ENCODE measurements at places on chromosomes 11 and 22.

- DNase-seq: no peak
Measured at GRCh38 chr11:91947215-91947820, 277.3 kb upstream of the FAT3 start.

- DNase-seq: no peak
Measured at GRCh38 chr11:12552692-12553091, 121.5 kb upstream of the TEAD1 start.

GRCh38 chr11:68546555-68546954 is 86.0 kb downstream of the PPP6R3 start:
- no peak for DNase-seq

DNA sequence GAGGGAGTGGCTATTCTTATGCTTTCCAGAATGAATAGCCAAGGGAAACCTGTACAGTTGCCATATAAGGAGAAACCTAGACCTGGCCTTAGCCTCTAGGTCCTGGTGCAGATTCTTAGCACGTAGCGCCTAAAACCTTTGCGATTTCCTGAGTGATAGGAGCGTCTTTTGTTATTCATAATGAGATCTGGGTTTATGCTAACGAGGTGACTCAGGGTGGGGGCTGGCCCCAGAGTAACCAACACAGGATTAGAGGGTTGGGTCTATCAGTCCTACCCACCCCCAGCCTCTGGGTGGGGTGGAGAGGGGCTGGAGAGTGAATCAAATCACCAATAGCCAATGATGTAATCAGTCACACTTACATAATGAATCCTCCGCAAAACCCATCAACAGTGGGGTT is 73.4 kb upstream of the PARVG start:
- DNase-seq: no peak

- DNase-seq: no peak
Measured at GRCh38 chr11:119641983-119642745, 86.8 kb downstream of the NECTIN1 start.

DNA sequence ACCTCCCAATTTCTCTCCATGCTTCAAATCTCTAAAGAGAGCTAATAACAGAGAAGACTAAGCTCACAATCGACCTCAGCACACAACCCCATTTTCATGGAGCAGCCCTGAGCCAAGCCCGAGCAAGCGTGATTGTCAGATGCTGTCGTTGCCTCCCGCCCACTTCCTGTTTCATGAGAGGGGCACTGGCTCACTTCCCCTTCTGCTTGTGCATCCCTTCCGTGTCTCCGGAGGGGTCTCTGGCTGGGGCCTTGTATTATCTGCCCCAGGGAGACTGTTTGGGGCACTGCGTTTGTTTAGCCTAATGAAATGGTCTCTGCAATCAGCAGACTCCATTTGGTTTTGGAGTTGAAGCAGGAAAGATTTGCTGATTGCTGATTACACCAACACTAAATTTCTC is 181.3 kb upstream of the SEZ6L start:
- no peak for DNase-seq
